ENCODE measurements at places on chromosomes 13 and 19.
A peak's percentile ranks its signal among the peaks of the same experiment; 100 is the strongest.

DNA sequence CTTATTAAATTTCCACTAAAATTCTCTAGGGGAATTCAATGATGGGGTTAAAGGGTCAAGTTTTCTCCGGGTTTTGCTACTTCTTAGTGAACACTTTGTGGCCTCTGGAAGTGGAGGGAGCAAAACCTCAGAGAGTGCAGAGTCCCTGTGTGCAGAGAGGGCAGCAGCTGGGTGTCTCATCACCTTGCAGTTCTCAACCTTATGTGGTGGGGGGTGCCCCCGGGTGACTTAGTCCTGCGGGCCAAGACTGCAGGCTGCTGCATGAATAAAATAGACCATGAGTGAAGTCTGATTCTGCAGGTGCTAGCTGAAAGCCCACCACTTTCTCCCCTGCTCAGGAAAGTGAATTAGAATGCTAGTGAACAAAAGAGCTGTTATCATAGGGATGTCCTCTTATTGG is 191.6 kb downstream of the DLEU7 start:
- no peak overlapping the region for H3K27ac ChIP-seq
- DNase-seq: no peak
- H3K4me1 ChIP-seq: peaks cover 10% of the 10 kb centered on the region
- H3K36me3 ChIP-seq: no peaks in the 10 kb centered on the region

DNA sequence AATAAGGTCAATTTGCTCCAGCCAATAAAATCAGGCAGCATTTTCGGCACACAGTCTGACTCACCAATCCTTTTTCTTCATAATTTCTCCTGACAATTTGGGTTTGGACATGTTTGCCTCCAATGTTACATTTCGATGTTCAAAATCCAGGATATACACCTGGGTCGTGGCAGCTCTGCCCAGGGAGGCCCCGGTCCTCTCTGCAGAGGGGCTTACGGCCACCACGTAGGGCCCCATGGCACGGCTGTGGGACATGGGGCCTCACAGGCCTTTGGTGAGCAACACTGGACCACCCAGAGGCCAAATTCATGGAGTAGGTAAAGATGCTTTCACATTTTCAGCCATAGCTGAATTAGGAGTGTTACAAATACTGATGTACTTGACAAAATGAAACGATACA is 25.4 kb downstream of the IRS2 start:
- H3K4me3 ChIP-seq: no peak overlapping the region
- H3K27ac ChIP-seq: no peak overlapping the region
- peaks cover 4% of the 10 kb centered on the region for H3K36me3 ChIP-seq
- H3K27me3 ChIP-seq: no peaks in the 10 kb centered on the region

- no peak overlapping the region for H3K4me3 ChIP-seq
- H3K36me3 ChIP-seq: no peaks in the 10 kb centered on the region
- DNase-seq: no peak
- H3K27me3 ChIP-seq: peaks cover 88% of the 10 kb centered on the region
- no peak overlapping the region for H3K27ac ChIP-seq
Measured at GRCh38 chr19:39192846-39193245, 3.9 kb upstream of the NCCRP1 start.

DNA sequence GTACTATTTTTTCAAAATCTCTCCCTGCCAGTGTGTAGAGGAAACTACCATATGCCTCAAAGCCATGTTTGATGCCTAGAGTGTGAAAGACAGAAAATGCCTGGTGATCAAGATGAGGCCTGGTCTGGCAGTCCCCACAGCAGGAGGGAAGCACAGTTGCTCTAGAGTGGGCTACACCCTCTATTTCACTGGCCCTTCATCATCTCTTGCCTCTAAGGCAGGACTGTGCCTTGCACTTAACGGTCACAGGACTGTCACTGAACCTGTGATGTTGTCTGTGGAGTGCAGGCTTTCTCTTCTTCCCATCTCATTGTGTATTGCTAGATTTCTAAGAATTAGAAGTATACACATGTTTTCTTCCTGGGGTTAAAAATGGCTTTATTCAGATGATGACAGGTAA is 16.3 kb downstream of the POLR1D start:
- H3K27ac ChIP-seq: peak overlapping the region; percentile 60
- H3K4me3 ChIP-seq: no peak overlapping the region

DNA sequence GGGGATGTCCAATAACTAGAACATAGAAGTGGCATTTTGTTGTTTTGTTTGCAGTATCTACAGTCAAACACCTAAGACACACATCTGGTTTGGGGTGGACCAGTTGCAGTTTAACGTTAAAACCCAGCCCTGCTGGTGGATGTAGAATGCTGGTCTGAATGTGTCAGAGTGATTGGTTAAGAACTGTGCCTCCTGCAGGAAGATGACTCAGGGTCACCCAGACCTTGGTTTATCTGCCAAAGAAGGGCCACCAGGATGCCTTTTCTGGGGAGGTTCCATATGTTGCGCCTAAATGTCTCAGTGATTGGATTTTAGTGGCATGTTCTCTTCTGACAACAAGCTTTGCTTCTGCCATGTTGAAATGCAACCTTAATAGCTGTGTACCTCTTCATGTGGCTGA is 23.1 kb downstream of the ZNF536 start:
- peaks cover 46% of the 10 kb centered on the region for H3K27me3 ChIP-seq
- no peaks in the 10 kb centered on the region for H3K36me3 ChIP-seq
- no peak overlapping the region for H3K27ac ChIP-seq

DNA sequence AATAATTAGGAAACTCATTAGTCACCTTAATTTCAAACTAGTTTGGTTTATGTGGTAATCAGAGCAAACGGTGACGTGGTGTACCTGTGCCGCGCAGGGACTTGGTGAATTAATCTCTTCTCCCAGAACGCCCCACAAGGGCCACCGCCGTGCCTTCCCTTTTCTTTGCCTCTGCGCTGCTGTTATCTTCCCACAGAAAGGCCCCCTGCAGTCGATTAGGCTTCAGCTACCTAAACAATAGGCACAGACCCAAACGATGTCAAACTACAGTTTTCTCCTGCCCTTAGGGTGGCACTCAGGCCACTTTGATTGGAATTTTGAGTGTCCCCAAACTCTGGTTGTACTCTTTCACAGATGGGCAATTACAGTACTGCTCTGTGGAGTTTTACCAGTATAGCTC is 115.5 kb downstream of the GGACT start:
- no peak overlapping the region for H3K27ac ChIP-seq
- no peaks in the 10 kb centered on the region for H3K27me3 ChIP-seq
- H3K4me3 ChIP-seq: no peak overlapping the region
- H3K4me1 ChIP-seq: no peaks in the 10 kb centered on the region
- no peaks in the 10 kb centered on the region for H3K36me3 ChIP-seq

DNA sequence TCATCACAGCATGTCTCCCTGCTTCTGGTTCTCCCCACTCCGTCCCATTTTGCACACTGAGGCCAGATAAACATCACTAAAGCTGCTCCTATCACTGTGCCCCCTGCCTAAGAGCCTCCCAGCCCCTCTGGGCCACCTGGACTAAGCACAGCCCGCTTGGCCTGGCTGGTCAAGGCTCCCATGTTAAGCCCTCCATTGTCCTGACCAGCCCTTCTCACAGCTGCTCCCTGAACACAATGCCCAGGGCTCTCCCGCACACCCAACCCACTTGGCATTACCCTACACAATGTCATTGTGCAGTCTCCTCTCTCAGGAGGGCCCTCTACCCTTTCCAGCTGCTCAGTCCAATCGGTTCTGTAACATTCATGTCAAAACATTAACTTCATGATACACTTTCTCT is 133.4 kb downstream of the NUFIP1 start:
- DNase-seq: no peak
- H3K4me1 ChIP-seq: no peaks in the 10 kb centered on the region
- no peaks in the 10 kb centered on the region for H3K36me3 ChIP-seq
- H3K27me3 ChIP-seq: no peaks in the 10 kb centered on the region
- H3K27ac ChIP-seq: no peak overlapping the region

- H3K27ac ChIP-seq: peak within 1 kb of the TSS; percentile 72
- DNase-seq: peak; percentile 88
- peaks cover 6% of the 10 kb centered on the region for H3K27me3 ChIP-seq
- H3K36me3 ChIP-seq: peaks cover 31% of the 10 kb centered on the region
- H3K4me1 ChIP-seq: peaks cover 14% of the 10 kb centered on the region
Measured at GRCh38 chr19:51570962-51571575, at the start of gene ZNF175. TSS of gene ZNF175 (plus strand) at chr19:51571283. CDS start at chr19:51573330, 2,047 bp downstream.

GRCh38 chr13:62704875-62705274 is 1289.2 kb upstream of the PCDH20 start:
- no peak overlapping the region for H3K27ac ChIP-seq
- H3K4me1 ChIP-seq: no peaks in the 10 kb centered on the region
- DNase-seq: no peak

GRCh38 chr13:33367171-33367895 is 81.8 kb upstream of the STARD13 start:
- no peaks in the 10 kb centered on the region for H3K36me3 ChIP-seq
- H3K27me3 ChIP-seq: no peaks in the 10 kb centered on the region
- no peak overlapping the region for H3K4me3 ChIP-seq

GRCh38 chr13:112869202-112870050 is 99.6 kb upstream of the MCF2L start:
- H3K4me3 ChIP-seq: no peak overlapping the region
- H3K36me3 ChIP-seq: peaks cover 60% of the 10 kb centered on the region
- no peak overlapping the region for H3K27ac ChIP-seq
- H3K4me1 ChIP-seq: peaks cover 13% of the 10 kb centered on the region
- no peak for DNase-seq

GRCh38 chr13:49620170-49620621 is 8.1 kb upstream of the ARL11 start:
- H3K27ac ChIP-seq: peak overlapping the region; percentile 41
- no peaks in the 10 kb centered on the region for H3K36me3 ChIP-seq
- DNase-seq: peak; percentile 29
- H3K4me1 ChIP-seq: peaks cover 19% of the 10 kb centered on the region
- no peak overlapping the region for H3K4me3 ChIP-seq

GRCh38 chr13:37175996-37176395 is 70.5 kb upstream of the CSNK1A1L start:
- no peaks in the 10 kb centered on the region for H3K4me1 ChIP-seq
- H3K27ac ChIP-seq: peak overlapping the region; percentile 7
- H3K27me3 ChIP-seq: no peaks in the 10 kb centered on the region
- H3K4me3 ChIP-seq: no peak overlapping the region

DNA sequence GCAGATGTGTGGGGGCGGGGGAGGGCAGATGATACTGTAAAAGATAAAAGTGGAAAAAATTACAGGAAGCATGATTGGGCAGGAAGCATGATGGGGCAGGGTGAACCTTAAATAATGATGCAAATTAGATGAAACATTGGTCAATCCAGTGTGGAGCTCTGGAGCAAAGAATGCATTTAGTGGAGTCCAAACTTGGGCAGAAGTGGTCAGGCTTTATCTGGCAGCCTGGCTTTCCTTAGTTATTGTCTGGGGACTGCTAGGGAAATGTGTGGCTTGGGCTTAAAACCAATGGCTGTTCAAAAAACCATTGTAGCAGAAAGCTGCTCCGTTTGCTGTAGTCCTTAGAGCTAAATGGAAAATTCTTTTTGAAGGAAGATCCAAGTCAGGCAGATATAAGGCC is 1077.3 kb upstream of the MIR17HG start:
- no peaks in the 10 kb centered on the region for H3K36me3 ChIP-seq
- H3K27ac ChIP-seq: no peak overlapping the region
- H3K4me3 ChIP-seq: no peak overlapping the region
- no peaks in the 10 kb centered on the region for H3K27me3 ChIP-seq
- no peaks in the 10 kb centered on the region for H3K4me1 ChIP-seq

DNA sequence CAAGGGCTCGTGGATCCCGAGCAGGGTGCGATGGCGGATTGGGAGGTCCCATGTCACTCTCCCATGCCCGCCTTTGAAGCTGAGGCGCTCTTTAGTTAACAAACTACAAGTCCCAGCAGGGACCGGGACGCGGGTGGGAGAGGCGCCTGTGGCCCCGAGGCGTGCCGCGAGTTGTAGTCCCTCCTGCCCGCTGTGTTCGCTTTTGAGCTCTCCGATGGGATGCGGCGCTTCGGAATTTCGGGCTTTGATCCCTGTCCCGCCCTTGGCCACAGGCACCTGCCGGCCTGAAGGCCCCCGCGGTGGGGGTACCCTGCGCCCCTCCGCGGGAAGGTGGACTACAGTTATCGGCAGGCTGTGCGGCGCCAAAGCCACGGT is 11.0 kb downstream of the CYTH2 start:
- peak; percentile 72 for DNase-seq
- peak overlapping the region; percentile 26 for H3K4me3 ChIP-seq
- H3K4me1 ChIP-seq: peaks cover 20% of the 10 kb centered on the region
- peaks cover 45% of the 10 kb centered on the region for H3K36me3 ChIP-seq
- H3K27ac ChIP-seq: peak overlapping the region; percentile 84

GRCh38 chr19:37869766-37870340 is 36.5 kb downstream of the WDR87 start:
- H3K27me3 ChIP-seq: peaks cover 17% of the 10 kb centered on the region
- H3K4me3 ChIP-seq: no peak overlapping the region
- H3K27ac ChIP-seq: no peak overlapping the region
- H3K4me1 ChIP-seq: no peaks in the 10 kb centered on the region

DNA sequence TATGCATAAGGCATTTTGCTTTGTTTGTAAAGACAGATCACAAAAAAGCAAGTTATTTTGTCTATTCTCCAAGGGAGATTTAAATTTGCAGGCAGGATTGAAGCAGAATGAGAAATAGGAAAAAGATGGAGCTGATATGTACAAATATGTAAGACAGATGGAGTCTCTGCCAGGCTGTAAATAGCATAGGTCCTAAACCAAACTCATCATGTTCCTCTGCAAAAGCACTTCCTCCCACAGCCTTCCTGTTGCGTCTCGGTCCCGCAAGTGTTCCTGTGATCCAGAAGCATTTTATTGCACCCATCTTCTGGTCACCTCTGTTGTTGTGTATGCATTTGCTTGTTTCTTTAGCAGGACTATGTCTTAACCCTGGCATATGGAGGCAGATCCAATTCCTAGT is 95.7 kb upstream of the CLDN10 start:
- H3K4me1 ChIP-seq: peaks cover 10% of the 10 kb centered on the region
- no peak overlapping the region for H3K4me3 ChIP-seq
- no peak overlapping the region for H3K27ac ChIP-seq
- H3K27me3 ChIP-seq: no peaks in the 10 kb centered on the region
- DNase-seq: no peak

DNA sequence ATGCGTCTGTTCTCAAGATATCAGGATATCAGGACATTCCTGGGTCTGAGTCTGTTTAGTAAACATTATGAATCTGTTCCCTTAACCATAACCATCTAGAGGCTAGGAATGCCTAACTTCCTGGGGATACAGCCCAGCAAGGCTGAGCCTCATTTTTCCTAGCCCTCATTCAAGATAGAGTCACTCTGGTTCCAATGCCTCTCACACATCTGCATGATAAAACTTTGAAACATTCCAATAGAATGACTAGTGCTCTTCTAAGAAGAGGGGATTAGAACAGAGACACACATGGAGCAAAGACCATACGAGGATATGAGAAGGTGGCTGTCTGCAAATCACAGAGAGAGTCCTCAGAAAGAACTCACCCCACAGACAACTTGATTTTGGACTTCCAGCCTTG is 20.6 kb upstream of the CABP5 start:
- no peak overlapping the region for H3K27ac ChIP-seq
- peaks cover 7% of the 10 kb centered on the region for H3K36me3 ChIP-seq

GRCh38 chr19:49852631-49853126 is 1.7 kb downstream of the PTOV1 start:
- H3K4me1 ChIP-seq: peaks cover 9% of the 10 kb centered on the region
- peaks cover 14% of the 10 kb centered on the region for H3K36me3 ChIP-seq
- H3K4me3 ChIP-seq: no peak overlapping the region
- no peaks in the 10 kb centered on the region for H3K27me3 ChIP-seq

GRCh38 chr19:43306097-43306496 is 36.8 kb upstream of the PSG9 start:
- H3K36me3 ChIP-seq: no peaks in the 10 kb centered on the region
- no peaks in the 10 kb centered on the region for H3K4me1 ChIP-seq
- no peak for DNase-seq
- no peak overlapping the region for H3K27ac ChIP-seq
